ENCODE measurements at places on chromosomes 16 and 17. TPM values are rescaled to one million over a fixed set of nuclear protein-coding genes. Genes with fewer than 3 reads are reported as not detected.

NME2 gene
- 683 TPM for total RNA-seq

DNA sequence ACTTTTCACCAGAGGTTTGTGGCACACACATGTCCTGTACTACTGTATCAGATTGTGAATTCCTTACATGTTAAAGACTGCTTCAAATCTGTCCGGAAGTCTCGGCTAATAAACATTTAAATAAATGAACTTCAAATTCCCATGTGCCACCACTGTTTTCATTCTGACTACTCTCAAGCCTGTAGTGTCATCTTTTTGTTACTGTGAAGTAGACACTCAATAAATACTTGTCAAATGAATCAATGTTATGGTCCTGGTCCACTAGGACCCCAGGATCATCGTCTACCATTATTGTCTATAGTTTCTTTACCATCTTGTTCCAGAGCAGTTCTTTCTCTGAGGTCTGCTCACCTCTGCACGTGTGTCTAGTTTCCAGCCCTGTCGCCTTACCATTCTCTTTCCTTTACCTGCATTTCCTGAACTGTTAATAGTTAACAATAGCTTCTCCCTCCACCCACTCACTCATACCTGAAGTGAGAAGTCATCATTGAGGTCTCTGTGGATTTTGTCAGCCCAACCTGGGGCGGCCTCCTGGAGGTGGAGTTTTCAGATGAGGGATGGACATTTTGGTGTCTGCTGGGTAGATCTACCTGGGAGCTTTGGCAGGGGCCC lies 333.0 kb downstream of the SEC14L1 start:
- ATAC-seq: peak; percentile 3

- peak; percentile 30 for ATAC-seq
Observed at GRCh38 chr16:85524630-85525419, 88.3 kb upstream of the GSE1 start.

- no peak for ATAC-seq
Observed at GRCh38 chr17:9714801-9715200, 69.5 kb downstream of the USP43 start.

GRCh38 chr16:82203198-82203597 lies 33.2 kb upstream of the MPHOSPH6 start:
- ATAC-seq: peak; percentile 29

DNA sequence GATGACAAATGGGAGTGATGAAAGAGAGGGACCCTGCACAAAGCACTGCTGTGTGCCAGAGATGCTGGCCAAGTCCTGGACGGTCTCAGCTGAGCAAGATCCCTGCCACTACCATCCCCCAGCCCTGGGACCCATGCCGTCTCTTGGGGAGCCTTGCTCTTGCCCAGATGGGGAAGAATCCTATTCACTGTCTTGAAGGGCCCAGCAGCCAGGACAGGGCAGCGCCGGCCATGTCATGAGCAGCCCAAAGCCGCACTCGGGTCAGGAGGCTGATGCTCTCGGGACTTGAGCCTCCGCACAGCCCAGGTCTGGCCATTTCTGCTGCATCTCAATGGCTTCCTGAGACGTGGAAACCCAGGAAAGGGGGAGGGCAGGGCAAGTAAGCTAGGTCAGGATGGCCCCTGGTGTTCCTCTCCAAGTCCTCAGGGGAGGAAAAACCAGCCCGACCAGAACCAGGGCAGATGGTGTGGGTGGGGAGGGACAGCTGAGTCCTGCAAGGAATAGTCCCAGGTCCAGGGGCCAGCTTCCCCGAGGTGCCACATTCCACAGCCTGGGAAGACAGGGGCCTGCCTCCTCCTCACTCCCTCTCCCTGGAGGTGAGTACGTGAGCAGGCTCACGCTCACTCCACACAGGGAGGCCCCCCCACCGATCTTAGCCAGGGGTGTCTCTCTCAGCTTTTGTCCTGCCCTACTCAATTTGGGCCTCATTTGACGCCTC lies 7.8 kb upstream of the KRT19 start:
- no peak for ATAC-seq

GRCh38 chr16:1923299-1924034 lies 5.3 kb upstream of the HS3ST6 start:
- ATAC-seq: peak; percentile 65

GRCh38 chr16:65909310-65910050 lies 457.0 kb upstream of the CDH5 start:
- ATAC-seq: peak; percentile 49

DNA sequence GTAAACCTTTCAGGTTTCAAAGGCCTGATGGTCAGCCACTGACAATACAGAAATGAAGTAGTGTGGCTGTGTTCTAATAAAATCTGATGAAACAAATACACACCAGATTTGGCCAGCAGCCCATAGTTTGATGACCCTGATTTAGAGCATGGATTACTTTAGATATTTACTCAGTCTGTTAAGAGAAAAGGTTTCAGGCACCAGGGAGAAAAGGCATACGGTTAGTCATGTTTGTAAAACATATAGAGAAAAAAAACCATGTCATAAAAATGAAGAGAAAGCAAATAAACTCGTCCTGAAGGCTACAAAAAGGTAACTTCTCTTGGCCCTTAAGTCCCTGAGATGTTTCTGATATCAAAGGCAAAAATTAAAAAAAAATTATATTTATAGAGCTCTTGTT lies 112.1 kb downstream of the ADAMTS18 start:
- ATAC-seq: no peak

DNA sequence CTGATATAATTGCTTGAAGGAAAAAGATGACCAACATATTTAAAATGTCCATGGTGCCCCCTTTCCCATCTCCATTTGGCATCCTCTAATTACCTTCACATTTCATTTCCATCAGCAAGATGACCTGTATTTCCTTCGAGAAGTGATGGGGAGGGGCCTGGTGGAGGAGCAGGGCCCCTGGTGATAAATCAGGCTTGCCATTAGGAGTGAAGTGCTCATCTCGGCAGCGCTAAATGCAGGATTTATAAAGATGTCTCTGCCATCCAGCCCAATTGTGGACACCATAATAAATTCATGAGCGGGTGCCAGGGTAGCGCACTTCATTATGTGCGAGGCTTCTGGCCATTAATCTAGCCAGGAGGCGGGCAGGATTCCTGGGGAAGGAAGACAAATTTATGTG lies 101.5 kb upstream of the IRX6 start:
- no peak for ATAC-seq

Measured in esophagus mucosa (tissue), 1 donor.